Type B pancreatic cell (in vitro differentiated cells): ENCODE measurements at places on chromosomes 2 and 18. TPM values are rescaled to one million over a fixed set of nuclear protein-coding genes. Genes with fewer than 3 reads are reported as not detected.

COLEC12 gene
- total RNA-seq = 6.5 and 61.3 TPM in 2 replicates

ITPRIPL1 gene
- 3.5 and 11.6 TPM in 2 replicates for total RNA-seq

TNFRSF11A gene
- 3.5 and 8.9 TPM in 2 replicates for total RNA-seq

ZNF804A gene
- total RNA-seq = 0.59 and 2.0 TPM in 2 replicates

- H3K27me3 ChIP-seq = peaks cover 5% of the 10 kb centered on the region
- peaks cover 8% of the 10 kb centered on the region for H3K4me1 ChIP-seq
- H3K36me3 ChIP-seq = peaks cover 3% of the 10 kb centered on the region
These were observed 2.7 kb upstream of the TGIF1 start for GRCh38 chr18:3447068-3447894.

DNA sequence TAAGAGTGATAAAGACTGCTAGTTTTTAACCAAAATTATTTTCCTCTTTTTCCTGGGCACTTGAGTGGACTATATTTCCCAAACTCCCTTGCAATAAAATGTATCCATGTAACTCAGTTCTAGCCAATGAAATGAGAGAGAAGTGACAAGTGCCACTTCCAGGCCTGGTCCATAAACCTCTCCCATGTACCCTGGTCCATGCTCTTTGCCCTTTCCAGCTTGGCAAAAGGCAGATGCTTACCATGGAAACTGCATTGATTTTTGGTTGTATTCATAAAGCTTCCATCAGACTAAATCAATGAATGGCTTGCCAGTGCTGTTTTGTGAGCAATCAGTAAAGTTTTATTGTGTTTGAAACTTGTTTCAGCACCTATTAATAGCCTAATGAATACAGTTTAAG lies 229.3 kb downstream of the TNS1 start:
- DNase-seq = no peak
- H3K27me3 ChIP-seq = peaks cover 6% of the 10 kb centered on the region
- H3K27ac ChIP-seq = no peak overlapping the region
- H3K36me3 ChIP-seq = no peaks in the 10 kb centered on the region
- no peak overlapping the region for H3K4me3 ChIP-seq

DNA sequence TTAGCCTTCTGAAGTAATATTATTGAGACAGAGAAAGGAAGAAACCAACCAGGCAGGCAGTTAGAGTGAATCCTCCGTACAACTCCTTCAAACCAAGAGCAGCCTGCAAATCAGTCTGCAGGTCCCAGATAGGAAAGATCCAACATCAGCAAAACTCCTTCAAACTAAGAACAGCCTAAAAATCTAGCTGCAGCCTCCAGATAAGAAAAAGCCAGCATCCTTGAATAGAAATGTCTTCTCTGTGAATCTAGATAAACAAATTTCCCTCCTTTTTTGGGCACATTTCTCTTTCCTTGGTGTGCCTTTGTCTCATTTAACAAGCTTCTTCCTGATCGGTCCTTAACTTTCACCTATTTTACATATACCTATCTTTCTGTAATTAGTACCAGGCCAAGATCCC lies 1004.6 kb upstream of the TMEFF2 start:
- no peaks in the 10 kb centered on the region for H3K4me1 ChIP-seq
- no peak overlapping the region for H3K4me3 ChIP-seq
- H3K27me3 ChIP-seq = no peaks in the 10 kb centered on the region
- H3K27ac ChIP-seq = no peak overlapping the region
